ENCODE measurements at places on chromosomes 4 and X.
A peak's percentile ranks its signal among the peaks of the same experiment; 100 is the strongest.

DNA sequence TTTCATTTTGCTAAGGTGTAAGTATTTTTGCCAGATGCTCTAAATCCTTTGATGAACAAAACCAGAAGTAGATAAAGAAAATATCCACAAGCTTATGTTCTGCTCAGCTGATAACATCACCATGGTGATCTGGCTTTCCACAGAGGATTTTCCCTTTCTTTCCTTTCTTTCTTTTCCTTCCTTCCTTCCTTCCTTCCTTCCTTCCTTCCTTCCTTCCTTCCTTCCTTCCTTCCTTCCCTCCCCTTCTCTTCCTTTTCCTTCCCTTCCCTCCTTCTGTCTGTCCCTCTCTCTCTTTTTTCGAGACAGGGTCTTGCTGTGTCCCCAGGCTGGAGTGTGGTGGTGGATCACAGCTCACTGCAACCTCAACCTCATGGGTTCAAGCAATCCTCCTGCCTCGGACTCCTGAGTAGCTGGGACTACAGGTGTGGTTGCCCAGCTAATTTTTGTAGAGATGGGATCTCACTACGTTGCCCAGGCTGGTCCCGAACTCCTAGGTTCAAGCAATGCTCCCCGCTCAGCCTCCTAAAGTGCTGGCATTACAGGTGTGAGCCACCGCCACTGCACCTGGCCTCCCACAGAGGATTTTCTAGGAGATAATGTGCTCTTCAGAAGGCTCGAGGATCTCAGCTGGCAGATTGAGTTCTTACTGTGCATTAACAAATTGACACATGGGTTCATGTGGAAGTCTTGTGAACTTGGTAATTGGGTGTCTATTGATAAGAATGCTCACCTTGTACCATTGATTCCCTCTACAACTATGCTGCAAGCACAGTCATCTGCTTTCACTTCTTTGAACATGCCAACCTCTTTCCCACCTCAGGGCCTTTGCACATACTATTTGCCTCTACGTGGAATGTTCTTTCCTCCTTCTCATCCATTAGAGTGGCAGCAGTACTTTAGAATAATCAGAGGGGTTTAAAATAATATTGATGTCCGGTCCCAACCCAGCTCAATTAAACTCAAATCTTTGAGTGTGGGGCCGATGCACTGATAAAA, 1.4 kb upstream of the RHOH start:
- DNase-seq: no peak

- DNase-seq: no peak
Measured at GRCh38 chr4:15587649-15588048, 67.5 kb downstream of the FBXL5 start.

GRCh38 chr4:35315419-35315818, 928.9 kb downstream of the ARAP2 start:
- DNase-seq: no peak

DNA sequence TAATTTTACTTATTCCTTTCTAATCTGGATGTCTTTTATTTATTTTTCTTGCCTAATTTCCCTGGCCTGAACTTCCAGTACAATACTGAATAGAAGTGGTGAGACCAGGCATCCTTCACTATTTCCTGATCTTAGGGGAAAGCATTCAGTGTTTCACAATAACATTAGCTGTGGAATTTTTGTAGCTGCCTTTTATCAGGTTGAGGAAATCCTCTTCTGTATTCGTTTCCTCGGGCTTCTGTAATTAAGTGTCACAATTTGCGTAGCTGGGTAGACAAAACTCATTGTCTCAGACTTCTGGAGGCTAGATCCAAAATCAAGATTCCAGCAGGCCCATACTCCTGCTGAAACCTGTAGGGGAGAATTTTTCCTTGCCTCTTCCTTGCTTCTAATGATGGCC, 598.4 kb upstream of the FTHL17 start:
- DNase-seq: no peak

DNA sequence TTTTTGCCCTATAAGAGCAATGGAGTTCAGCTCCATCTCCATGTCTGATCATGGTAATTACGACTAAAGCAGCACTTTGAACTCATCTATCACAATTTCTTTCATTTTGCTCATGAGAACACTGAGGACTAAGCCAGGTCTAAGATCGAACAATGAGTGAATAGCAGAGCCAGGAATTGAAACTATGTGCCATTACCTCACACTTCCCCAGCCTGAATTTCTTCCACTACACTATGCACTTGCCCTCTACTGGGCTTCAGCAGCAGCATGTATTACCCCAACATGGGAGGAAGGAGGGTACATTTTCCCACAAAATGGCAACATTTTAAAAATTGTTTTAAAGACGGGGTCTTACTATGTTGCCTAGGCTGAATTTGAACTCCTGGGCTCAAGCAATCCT, 274.7 kb upstream of the FGF13 start:
- DNase-seq: no peak

GRCh38 chr4:140342620-140343019, 30.8 kb upstream of the SCOC start:
- no peak for DNase-seq

DNA sequence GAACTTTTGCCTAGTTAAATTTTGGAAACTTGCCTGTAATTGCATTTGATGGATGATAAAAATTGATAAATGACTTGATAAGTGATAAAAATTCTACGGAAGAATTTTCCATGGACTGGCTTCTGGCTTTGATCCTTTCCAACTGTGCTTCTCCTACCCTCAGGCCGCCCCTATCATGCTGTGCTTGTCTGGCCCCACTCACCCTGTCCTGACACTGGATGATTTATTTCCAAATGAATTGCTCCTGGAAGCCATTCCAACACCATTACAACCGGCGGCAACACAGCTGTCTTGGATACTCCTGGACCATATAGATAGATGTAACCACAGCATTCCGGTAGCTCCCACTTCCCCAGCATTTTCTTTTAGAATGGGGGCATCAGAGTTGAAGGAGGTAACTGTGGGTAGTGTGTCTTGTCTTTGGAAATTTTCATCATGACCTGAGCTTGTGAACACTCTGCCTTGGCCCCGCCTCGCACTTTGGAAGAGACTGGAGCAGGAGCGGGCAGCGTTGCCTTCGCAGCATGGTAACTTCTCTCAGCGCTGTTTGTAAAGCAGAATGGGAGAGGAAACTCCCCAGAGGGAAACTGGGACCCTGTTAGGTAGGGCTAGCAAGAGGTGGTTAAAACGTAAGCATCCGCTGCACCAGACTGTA, 77.4 kb downstream of the TBL1X start:
- no peak for DNase-seq

GRCh38 chr4:67929426-67929825, 33.9 kb downstream of the TMPRSS11A start:
- DNase-seq: no peak

- DNase-seq: no peak
Measured at GRCh38 chr4:130648570-130648969, 1552.6 kb downstream of the C4orf33 start.

- DNase-seq: no peak
Measured at GRCh38 chrX:23103546-23103945, 103.8 kb downstream of the DDX53 start.

- no peak for DNase-seq
Measured at GRCh38 chr4:102174719-102175189, 170.5 kb downstream of the SLC39A8 start.

DNA sequence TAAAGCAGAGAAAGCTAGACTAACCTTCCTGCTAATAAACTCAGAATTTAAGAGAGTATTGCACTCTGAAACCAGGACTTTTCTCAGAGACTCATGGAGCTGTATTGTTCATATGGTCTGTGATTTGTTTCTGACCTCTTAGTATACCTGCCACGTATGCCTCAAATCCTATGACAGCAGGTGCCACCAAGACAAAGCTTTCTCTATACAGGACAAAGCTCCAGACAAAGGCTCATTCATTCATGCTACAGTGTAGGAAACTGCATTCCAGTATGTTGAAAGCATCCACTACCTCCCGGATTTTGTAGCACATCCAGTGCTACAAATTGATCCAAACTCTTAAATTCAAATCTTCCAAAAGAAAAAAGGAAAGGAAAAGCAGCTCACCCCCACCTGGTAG, 178.3 kb downstream of the CHIC2 start:
- DNase-seq: no peak

- DNase-seq: no peak
Measured at GRCh38 chr4:168708108-168708507, 211.3 kb downstream of the PALLD start.

DNA sequence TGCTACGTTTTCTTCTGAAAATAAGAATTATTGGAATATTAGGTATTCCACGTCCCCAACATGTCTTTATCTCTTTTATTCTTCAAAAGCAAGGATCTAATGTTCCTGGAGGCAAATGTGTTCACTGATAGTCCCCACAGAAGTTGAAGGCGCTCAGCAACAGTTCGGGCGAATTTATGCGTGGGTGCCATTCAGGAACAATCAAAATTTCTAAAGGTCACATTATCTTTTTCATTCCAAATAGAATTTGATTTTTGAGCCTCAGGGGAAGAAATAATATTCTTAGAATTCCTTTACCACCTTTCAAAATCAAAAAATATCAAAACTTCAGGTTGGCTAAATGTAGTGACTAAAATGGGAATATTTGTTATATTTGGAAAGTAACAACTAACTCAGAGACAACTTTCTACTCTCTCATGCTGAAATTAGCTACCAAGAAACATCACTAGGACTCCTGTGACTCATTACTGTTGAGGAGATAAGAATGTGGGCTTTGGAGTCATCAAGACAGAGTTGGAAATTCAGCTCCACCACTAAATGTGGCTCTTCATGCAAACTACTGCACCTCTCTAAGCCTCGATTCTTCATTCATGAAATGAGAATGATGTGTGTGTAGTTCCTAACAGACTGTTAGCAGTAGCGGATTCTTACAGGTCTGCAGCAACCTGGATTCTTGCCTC, 72.3 kb upstream of the KIT start:
- no peak for DNase-seq

GRCh38 chrX:85627363-85627762, 247.9 kb upstream of the POF1B start:
- DNase-seq: no peak

DNA sequence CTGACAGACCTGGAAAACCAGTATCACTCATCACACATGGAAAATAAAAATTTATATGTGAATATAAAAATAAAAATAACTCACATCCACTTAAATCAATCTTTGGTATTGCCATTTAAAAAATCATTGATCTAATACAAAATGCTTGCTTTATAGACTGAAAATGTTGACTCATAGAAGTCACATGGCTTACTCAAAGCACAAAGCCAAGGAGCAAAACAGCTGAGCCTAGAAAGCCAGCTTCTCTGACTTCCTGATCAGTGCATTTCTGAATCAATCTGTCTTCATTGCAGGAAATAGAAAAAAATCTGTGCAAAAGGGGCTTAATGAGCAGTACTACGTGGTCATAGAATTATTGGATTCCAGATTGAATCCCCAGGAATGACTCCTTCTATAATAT, 176.9 kb upstream of the HS3ST1 start:
- DNase-seq: no peak

DNA sequence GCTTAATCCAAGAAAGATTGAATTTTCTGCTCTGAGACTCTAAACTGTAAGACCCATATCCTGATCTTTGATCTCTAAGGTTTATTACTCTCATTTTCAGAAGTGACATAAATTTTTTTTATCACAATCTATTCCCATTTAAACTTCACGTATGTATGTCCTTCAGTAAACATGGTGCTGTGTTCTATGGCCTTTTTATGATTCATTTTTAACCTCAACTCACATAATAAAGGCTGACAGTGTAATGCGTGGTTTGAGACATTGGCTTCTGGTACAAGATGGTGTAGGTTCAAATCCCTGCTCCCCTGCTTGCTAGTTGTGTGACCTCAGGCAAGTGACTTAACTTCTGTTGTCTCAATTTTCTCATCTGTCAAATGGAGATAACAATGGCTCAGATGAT, 306.0 kb upstream of the AADAT start:
- no peak for DNase-seq

- no peak for DNase-seq
Measured at GRCh38 chr4:11632025-11632424, 203.3 kb upstream of the HS3ST1 start.

DNA sequence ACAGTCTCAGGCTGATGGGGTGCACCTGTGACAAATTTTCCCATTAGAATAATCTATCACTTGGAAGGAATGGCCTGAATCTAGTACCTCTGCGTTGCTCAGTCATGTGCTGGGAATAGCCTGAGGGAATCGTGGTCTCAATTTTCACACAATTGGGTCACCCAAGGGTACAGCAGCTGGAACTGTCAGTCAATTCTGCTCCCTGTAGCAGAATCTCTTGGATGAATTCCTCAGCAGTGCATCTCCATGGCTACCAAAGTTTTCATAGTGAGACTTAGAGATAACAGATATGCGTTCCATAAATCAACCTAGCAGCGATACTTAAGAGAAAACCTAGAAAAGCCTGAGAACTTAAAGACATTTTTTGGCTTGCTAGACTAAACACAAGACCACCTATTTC, 288.7 kb upstream of the CTSO start:
- DNase-seq: no peak

- no peak for DNase-seq
Measured at GRCh38 chr4:106369456-106370060, 980 bp upstream of the GIMD1 start.

DNA sequence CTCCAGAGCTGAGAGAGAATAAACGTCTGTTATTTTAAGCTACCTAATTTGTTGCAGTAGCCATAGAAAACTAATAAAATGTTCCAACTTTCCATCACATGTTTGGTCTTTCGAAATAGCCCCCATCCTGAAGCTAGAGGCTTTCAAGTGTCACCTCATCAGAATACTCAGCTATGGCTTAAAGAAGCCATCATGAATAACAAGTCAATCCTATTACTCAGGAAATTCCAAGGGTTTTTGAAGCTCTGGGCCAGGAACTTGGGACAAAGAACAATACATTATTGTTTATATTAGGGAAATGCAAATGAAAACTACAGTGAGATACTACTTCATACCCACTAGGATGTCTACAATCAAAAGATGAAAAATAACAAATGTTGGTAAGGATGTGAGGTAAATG, 42.2 kb downstream of the TBCK start:
- no peak for DNase-seq

DNA sequence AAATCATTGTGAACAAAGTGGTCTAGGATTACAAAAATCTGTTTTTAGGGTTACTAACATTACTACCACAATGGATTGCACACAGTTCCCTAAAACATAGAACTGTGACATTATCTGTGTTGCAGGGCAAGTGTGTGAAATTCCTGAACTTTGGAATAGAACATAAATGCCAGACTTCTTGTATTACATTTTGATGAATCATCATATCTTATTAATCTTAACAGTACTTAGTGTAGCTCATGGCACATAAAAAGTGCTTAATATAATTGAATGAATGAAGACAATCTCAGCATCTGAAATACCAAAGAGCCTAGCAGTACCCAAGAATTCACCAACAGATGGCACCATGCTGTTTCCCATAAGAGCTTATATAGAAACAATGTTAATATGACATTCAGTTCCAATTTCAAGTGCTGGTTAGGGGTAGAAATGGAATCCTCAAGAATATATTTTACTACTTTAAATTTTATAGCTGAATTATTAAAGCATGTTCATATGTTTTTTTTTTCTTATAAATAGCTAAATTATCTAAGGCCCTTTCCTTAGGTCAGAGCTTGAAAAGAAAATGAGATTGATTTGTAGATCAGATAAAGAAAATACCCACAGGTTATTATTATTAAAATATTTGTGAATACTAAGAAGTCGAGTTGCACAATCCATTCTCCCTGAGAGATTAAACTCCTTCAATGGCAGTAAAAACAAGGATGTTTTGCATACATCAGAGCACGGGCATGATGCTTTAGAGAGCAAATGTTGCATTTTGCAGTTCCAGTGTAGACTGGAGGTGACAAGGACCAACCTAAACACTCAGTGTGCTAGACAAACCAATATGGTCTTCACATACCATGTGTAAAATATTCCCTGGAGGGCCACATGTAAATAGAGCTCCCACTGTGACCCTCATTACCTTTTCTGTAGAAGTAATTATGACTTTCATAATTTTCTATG, 25.7 kb upstream of the SHISA3 start:
- peak; percentile 56 for DNase-seq

- no peak for DNase-seq
Measured at GRCh38 chr4:94457692-94458106, 6.0 kb downstream of the PDLIM5 start.

Measured in frontal cortex (tissue), 4 donors.